Substantia nigra (tissue), 51 donors: ENCODE measurements at places on chromosomes 13 and 19.

GRCh38 chr19:6354098-6354674 lies 7.1 kb upstream of the CLPP start:
- no peak for DNase-seq

DNA sequence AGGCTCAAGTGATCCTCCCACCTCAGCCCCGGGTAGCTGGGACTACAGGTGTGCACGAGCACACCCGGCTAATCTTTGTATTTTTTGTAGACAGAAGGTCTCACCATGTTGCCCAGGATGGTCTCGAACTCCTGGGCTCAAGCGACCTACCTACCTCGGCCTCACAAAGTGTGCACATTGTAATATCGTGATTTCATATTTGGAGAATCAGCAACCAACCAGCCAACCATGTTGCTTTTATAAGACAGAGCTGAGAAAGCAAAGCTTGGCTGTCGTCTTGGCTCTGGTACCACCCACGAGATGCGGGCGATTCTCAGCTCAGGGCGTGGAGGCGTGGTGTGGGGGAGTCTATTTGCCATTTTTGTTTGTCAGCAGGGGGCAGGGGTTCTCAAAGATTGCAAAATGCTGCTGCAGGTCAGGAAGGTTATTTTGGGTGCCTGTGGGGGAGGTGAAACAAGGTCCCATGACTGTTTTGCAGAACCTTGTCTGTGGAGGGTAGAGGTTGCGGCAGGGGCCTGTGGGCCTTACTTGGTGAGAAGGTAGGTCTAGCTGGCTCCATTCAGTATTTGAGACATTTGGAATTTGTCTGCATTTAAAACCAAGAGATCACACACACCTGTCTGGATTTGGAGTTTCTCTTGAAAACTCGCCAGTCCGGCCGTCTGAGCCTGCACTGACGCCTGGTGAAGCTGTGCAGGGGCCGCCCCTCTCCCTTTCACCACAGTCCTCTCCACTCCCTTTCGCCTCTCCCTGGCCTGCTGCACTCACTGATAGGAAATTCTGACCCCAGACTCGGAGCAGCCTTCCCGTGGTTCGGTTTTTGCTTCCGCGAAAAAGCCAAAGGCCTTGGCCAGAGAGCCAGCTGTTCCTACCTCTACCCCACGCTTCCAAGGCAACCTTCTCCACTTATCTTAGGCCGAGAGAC lies 15.4 kb downstream of the TNFAIP8L1 start:
- no peak for DNase-seq

DNA sequence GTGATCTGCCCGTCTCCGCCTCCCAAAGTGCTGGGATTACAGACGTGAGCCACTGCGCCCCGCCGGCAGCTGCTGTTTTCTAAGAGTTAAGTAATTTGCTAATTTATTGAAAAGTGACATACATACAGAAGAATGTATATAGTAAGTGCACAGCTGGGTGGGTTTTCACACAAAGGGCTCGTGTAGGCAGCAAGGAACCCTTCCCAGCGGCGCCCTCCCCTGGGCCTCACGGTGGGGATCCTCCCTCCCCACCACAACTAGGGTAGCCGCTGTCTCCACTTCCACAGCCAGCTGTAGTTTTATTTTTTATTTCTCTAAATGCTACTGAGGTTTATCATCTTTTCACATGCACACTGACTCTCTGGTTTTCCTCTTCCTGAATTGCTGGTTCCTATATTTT lies 64.9 kb downstream of the CRYL1 start:
- DNase-seq: no peak

DNA sequence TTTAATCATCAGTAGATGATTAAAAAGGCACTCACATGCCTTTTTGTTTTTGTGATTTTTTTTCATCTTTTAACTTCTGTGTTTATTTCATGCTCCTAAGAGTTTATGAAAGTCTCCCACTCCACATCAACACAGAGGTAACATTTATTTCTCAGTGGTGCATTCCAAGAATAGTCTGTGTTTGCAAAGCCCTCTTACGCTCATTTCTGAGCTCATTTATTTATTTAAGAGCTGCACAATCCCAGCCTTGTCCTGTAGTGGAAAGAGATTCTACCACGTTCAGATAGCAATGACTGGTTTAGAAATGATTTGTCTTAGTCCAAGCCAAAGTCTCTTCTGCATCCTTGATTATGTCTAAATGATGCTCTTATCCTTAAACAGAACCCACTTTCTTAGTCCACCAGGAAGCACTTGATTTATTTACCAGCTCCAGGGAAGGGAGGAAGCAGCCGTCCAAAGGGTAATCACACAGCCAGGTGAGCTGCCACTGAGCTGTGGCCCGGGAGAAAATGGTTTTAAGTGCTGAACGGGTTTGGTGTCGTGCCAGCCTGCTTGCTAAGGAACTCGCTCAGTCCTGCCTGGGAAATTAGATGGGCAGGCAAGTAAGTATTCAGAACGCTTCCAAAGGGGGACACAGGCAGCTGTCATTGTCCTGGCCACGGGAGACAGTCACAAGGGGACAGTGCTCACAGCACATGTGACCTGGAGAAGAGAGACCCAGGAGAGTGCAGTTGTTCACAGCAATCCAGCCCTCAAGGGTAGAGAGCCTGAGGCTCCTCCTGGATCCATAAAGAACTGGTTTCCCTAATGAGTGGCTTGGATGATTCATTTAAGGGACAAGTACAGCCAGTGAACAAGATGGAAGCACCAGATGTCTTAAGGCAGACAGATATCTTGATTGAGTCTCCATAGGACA lies 131.8 kb upstream of the WASF3 start:
- no peak for DNase-seq

DNA sequence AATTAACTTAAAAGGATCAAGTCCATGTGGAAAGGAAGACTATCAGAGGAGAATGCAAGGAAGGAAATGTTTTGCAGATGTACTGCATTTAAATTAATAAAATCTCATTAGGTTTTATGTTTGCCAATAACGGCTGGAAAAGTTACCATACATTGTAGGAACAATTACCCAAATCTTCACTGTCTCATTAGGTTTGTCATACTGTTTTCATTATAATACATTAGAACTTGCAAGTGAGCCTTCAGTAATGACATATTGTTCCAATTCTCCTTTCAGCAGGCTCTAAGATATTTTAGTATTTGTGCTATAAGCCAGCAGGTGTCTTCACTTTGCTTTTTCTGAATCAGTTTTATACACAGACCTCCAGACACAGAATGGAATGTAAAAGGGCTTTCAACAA lies 661.6 kb upstream of the KLHL1 start:
- DNase-seq: no peak

DNA sequence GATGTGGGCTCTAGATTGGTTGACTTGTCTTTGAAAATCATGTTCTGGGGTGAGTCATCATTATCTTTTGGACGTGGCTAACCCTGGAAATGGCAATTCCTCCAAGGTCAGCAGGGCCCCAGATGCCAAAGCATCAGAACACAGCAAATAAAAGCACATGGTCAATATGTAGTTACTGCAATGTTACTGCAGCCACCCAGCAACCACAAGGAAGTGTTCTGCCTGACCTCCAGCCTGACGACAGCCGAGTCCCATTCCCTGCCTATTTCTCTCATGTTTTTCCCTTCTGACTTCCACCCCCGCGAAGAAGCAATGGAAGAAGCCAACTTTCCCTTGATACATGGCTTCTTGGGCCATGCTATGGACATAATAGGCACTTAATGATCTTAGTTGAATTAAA lies 577.9 kb downstream of the IRS2 start:
- DNase-seq: no peak

- no peak for DNase-seq
These were observed 152.3 kb downstream of the TM9SF2 start for GRCh38 chr13:99653526-99653925.

- DNase-seq: no peak
These were observed 68.2 kb downstream of the ITGBL1 start for GRCh38 chr13:101520672-101521071.

DNA sequence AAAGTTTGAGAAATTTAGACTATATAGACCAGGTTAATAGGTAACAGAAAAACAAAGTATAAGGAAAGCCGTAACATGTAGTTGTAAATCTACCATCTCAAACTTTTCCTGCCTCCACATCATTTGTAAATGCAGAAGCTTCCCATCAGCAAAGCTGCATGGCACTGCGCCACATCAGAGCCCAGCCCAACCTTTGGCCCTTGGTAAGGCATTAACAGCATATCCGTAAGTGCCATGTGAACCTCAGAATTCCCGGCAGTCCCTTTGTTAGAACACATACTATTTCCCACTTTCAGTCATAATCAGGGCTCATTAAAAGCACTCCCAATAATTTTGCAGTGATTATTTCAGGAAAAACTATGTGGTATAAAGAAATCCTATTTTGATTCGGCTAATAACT lies 51.6 kb downstream of the MPHOSPH8 start:
- no peak for DNase-seq

- DNase-seq: no peak
These were observed 566.3 kb downstream of the KCTD12 start for GRCh38 chr13:76319921-76320320.

GRCh38 chr13:83086948-83087347 lies 795.3 kb downstream of the SLITRK1 start:
- DNase-seq: no peak

GRCh38 chr13:65725006-65725405 lies 1505.1 kb downstream of the PCDH9 start:
- no peak for DNase-seq

GRCh38 chr19:35963514-35963913 lies 27.3 kb downstream of the LRFN3 start:
- DNase-seq: no peak

DNA sequence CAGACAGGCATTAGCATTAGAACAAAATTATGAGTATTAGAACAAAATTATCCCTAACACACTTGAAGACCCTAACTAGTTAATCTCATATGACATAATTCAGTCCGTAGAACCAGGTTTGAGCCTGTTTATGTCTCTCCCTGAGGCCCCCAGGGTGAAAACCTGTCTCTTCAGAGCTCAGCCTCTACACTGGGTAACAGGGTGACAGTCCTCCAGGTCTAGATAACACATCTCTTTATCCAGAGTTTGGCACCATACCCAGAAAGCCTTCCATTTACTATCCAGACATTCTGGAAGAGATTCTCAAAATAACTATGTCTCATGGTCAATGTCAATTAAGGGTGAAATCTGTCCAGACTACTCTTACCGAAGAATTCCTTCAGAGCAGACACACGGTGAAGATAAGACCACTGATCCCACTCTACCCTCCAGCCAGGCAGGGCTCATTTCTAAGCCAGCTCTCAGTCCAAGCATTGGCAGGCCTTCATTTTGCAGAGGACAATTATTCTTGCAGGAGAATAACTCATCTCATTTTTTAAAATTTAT lies 1195.3 kb downstream of the EFNB2 start:
- DNase-seq: no peak

- DNase-seq: no peak
These were observed 482.5 kb downstream of the ZNF536 start for GRCh38 chr19:30854661-30855060.

- DNase-seq: no peak
These were observed 233.7 kb downstream of the GPC5 start for GRCh38 chr13:91632086-91632485.

DNA sequence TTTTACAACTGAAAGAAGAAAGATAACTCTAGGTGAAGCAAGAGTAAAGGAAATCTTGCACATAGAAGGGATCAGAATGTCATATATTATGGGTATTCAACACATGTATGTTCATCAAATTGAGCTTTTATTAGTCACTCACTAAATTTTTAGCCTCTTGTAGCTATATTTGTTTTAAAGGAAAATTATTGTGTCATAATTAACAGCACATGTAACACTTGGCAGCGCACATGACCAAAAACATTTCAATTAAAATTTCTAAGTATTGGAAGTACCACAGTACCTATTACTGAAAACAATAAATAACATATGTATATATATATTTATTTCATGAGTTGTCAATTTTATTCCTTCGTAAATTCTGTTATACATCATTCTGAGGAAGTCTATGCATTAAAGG lies 2800.4 kb downstream of the PCDH9 start:
- DNase-seq: no peak

DNA sequence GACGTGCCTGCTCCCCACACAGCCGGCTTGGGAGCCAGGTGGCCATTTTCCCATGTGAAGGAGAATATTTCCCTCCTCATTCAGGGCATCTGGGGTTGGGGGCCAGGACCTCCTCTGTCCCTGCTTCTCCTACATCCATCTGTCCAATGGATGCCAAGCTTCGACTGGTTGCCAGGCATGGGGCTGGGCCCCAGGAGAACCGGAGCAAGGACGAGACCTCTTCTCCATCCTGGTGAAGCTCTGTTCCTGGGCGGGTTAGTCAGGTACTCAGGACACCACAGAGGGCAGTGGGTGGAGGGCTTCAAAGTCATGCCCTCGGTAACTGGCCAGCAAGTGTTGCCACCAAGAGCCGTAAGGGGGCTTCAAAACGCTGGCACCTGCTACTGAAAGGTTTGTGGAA lies 22.3 kb upstream of the SLC15A1 start:
- no peak for DNase-seq

- DNase-seq: no peak
These were observed 19.1 kb downstream of the C19orf12 start for GRCh38 chr19:29695765-29696564.

DNA sequence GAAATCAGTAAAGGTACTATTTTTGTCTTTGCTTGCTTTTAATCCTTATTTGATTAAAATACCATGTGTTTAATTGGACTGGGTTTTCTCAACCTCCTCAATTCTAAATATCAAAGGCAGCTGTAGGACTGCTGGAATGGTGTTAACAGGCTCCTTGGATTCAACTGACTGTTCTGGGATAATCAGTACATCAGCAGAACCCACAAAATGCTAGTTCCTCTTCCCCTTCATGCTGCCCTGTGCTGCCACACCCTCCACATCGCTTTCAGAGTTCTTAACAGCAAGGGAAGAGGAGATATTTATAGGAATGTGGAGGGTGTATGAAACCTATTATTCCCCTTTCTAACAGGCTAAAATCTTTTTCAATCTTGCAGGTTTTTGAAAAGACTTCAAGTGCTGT lies 82.4 kb downstream of the KCTD12 start:
- DNase-seq: no peak

- no peak for DNase-seq
These were observed at the start of gene AXL for GRCh38 chr19:41218615-41219507. Gene AXL (plus strand): TSS chr19:41219223. CDS start chr19:41219393, 170 bp downstream.

DNA sequence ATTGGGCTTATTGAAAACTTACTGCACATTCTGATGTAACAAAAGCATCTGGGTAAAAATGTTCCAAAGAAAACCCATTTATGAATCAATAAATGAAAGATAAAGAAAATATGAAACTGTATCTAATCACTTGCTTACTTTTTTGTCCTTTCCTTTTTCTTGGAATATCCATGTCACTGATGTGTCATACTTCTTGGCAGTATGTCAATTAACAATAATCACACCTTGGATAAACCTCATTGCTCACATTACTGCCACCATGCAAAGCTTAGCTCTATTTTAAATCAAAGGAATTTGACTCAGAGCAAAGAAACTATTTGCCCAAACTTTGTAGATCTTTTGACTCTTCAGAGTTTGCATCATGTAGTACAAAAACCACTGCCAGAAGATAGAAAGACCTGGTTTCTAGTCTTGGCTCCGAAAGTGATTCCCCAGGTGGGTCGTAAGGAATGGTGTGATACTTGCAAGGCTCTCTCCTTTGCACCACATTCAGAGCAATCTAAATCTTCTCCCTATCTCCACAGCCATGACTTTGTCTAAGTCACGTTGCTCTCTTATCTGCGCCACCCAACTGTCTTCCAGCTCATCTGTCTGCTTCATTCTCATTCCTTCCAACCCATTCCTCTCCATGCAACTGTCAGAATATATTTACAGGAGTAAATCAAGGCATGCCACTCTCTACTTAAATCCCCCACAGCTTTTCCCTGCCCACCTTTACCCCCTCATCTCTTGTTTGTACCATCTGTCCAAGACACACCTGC lies 311.9 kb downstream of the COG6 start:
- no peak for DNase-seq

- no peak for DNase-seq
These were observed 162.1 kb upstream of the TMTC4 start for GRCh38 chr13:100836711-100837110.
